ENCODE measurements at places on chromosomes 3 and 15. TPM values are rescaled to one million over a fixed set of nuclear protein-coding genes. Genes with fewer than 3 reads are reported as not detected.

RTP4 gene
- 0.93 TPM for total RNA-seq

DNA sequence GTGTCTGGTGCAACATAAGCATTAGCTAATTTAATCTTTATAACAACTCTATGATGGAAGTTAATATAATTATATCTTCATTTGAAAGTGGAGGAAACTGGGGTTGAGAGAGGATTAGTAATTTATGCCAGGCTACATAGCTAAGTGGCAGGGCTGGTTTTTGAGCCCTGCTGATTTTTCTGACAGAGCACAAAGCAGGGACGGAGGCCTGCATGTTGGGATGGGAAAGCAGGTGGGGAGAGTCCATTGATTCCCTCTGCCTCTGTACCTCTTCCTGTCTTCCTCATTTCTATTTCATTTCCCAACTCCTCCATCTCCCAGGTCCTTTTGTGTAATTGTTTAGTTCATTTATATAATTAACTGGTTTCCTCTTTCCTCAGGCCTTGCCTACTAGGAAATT, 251.6 kb upstream of the ZPLD1 start:
- no peak for DNase-seq
- H3K4me3 ChIP-seq = no peak overlapping the region
- peaks cover 48% of the 10 kb centered on the region for H3K4me1 ChIP-seq
- H3K27me3 ChIP-seq = no peaks in the 10 kb centered on the region

ZNF710 gene
- 5.5 TPM for total RNA-seq

SLITRK3 gene
- total RNA-seq = not detected

LHFPL4 gene
- not detected for total RNA-seq

GRCh38 chr3:148914936-148915690, 50.0 kb downstream of the CPA3 start:
- H3K4me3 ChIP-seq = no peak overlapping the region
- no peak overlapping the region for H3K27ac ChIP-seq
- H3K4me1 ChIP-seq = no peaks in the 10 kb centered on the region
- peaks cover 5% of the 10 kb centered on the region for H3K27me3 ChIP-seq
- DNase-seq = no peak
- H3K36me3 ChIP-seq = no peaks in the 10 kb centered on the region

All from left ventricle myocardium inferior (tissue), 1 donor.